Progenitor cell of endocrine pancreas (in vitro differentiated cells): ENCODE measurements at places on chromosomes 4 and X. TPM values are rescaled to one million over a fixed set of nuclear protein-coding genes. Genes with fewer than 3 reads are reported as not detected.

DNA sequence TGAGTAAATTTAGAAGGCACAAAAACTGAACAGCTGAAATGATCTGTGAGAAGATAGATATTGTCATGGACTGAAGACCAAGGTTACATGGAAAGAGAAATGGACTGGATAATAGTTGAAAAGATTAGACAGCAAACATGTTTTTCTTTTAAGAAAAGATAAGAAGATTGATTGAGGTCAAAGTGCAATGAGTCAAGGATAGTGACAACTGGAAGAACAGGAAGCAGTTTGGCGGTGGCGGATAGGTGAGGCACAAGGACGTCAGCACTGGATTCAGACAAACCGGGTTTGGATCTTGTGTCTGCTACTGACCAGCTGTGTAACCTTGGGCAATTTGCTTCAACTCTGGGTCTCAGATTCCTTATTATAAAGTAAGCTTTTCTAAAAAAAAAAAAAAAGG, 2.0 kb upstream of the HPGD start:
- peak overlapping the region; percentile 21 for H3K27ac ChIP-seq
- no peaks in the 10 kb centered on the region for H3K36me3 ChIP-seq
- H3K4me3 ChIP-seq = no peak overlapping the region
- peaks cover 32% of the 10 kb centered on the region for H3K27me3 ChIP-seq
- DNase-seq = no peak
- peaks cover 44% of the 10 kb centered on the region for H3K4me1 ChIP-seq

GRCh38 chr4:21507439-21507838, 441.1 kb downstream of the KCNIP4 start:
- H3K27me3 ChIP-seq = no peaks in the 10 kb centered on the region
- no peak for DNase-seq
- H3K4me3 ChIP-seq = no peak overlapping the region
- no peaks in the 10 kb centered on the region for H3K36me3 ChIP-seq

DNA sequence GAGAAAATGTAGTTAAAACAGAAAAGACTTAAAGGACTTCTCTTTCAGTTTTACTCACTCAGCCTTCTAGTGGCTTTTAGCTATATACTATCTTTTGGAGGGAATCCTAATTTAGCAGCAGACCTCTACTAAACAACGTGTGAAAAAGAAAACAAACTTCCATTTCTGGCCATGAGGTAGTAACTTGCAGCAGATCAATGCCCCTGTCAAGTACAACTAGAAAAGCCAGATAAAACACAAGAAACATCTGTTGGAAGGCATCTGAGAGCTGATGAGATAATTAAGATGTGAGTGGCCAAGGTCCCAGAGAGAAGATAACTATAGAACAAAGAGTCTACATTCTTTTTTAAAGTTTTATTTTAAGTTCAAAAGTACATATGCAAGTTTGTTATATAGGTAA, 101.7 kb downstream of the CORIN start:
- H3K36me3 ChIP-seq = no peaks in the 10 kb centered on the region
- H3K4me1 ChIP-seq = peaks cover 37% of the 10 kb centered on the region
- no peak overlapping the region for H3K27ac ChIP-seq

GRCh38 chr4:145347684-145348083, 134.0 kb upstream of the SMAD1 start:
- no peaks in the 10 kb centered on the region for H3K27me3 ChIP-seq
- no peak overlapping the region for H3K4me3 ChIP-seq
- H3K36me3 ChIP-seq = no peaks in the 10 kb centered on the region
- H3K27ac ChIP-seq = no peak overlapping the region
- no peak for DNase-seq

The TRIM2 gene
- total RNA-seq = 52.5 and 59.6 TPM in 2 replicates

GRCh38 chrX:115591420-115591819, 30.4 kb downstream of the PLS3 start:
- no peak overlapping the region for H3K27ac ChIP-seq
- H3K36me3 ChIP-seq = peaks cover 2% of the 10 kb centered on the region
- H3K27me3 ChIP-seq = no peaks in the 10 kb centered on the region
- H3K4me1 ChIP-seq = peaks cover 22% of the 10 kb centered on the region
- no peak for DNase-seq
- no peak overlapping the region for H3K4me3 ChIP-seq

DNA sequence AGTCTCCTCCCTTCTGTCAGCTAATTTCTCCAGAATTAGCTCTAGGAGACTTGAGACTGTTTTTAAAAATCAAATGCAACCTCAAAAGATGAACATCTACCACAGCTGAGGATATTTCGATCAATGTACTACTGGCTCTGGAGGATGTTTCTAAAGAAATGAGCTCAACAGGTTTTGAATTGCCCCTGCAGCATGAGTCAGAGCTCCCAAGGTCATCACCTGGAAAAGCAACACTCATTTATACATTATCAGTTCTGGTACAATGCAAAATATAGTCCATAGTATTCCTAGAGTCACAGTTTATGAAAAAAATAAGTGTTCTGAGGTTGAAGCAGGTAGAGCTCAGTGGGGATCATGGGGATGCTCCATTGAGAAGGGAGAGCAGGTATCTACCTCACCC, 50.8 kb upstream of the MCF2 start:
- no peaks in the 10 kb centered on the region for H3K27me3 ChIP-seq
- no peak for DNase-seq
- no peaks in the 10 kb centered on the region for H3K4me1 ChIP-seq
- H3K4me3 ChIP-seq = no peak overlapping the region
- peaks cover 32% of the 10 kb centered on the region for H3K36me3 ChIP-seq
- peak overlapping the region; percentile 33 for H3K27ac ChIP-seq

The PROM1 gene
- total RNA-seq = 105 and 121 TPM in 2 replicates

- no peaks in the 10 kb centered on the region for H3K27me3 ChIP-seq
- no peak overlapping the region for H3K4me3 ChIP-seq
- DNase-seq = no peak
These were observed 20.2 kb upstream of the CHRNA9 start for GRCh38 chr4:40314951-40315350.

DNA sequence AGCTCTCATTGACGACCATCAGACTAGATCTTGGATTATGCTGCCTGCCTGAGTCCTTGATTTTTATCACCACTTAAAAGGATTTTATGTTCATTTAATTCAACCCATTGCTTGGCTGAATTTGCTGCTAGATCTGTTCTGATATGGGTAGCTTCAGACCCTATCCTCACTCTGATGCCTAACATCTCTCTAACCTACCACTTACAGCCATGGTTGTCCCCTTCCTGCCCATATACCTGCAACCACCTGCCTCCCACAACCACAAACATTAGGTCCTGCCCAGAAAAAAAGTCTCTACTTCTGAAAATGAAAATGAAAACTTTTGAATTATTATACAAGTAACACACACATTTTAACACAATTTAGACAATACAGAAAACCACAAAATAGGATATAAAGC, 310.8 kb downstream of the HNRNPD start:
- H3K4me1 ChIP-seq = no peaks in the 10 kb centered on the region
- H3K4me3 ChIP-seq = no peak overlapping the region
- H3K36me3 ChIP-seq = no peaks in the 10 kb centered on the region
- H3K27ac ChIP-seq = no peak overlapping the region
- no peaks in the 10 kb centered on the region for H3K27me3 ChIP-seq

- no peaks in the 10 kb centered on the region for H3K27me3 ChIP-seq
- H3K4me3 ChIP-seq = no peak overlapping the region
- no peaks in the 10 kb centered on the region for H3K4me1 ChIP-seq
- no peaks in the 10 kb centered on the region for H3K36me3 ChIP-seq
These were observed 21.7 kb upstream of the MFAP3L start for GRCh38 chr4:170047771-170048354.

DNA sequence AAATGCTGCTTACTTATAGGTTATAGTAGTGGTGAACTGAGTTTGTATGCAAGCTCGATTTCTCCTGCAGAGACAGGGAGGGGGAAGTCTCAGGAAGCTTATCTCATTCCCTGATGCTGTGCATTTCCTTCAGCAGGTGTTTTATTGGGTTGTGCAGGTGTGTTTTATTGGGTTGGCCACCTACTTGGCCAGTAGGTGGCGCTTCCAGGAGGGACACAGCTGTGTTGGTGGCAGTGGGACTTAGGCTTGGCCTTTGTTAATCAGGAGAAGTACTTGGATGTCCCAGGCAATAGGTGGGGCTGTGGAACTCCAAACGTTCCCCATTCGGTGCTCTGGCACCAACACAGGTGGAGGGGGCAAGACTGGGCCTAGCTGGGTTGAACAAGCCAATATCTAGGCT, 196.0 kb upstream of the DCAF8L1 start:
- DNase-seq = no peak
- no peak overlapping the region for H3K27ac ChIP-seq
- no peaks in the 10 kb centered on the region for H3K4me1 ChIP-seq
- no peaks in the 10 kb centered on the region for H3K36me3 ChIP-seq
- no peak overlapping the region for H3K4me3 ChIP-seq
- no peaks in the 10 kb centered on the region for H3K27me3 ChIP-seq

DNA sequence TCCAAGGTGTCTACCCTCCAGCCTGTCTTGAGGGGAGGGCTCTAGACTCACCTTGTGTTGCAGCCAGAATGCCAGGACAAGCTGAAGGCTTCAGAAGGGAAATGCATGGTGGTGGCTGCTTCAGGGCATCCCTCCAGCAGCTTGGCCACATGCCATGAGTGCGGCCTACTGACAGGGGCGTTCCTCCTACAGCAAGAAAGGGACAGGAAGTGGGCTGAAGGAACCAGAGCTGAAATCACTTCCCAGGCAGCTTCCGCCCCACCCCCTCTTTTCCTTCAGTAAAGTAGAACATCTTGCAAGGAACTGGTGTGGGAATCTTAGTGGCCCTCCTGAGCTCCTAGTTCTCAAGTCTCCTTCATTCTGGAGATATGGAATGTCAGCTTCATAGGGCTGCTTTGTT, 167.5 kb upstream of the DGKK start:
- no peaks in the 10 kb centered on the region for H3K27me3 ChIP-seq
- H3K4me1 ChIP-seq = peaks cover 2% of the 10 kb centered on the region
- no peak overlapping the region for H3K4me3 ChIP-seq

The CYP4V2 gene
- 6.0 and 6.2 TPM in 2 replicates for total RNA-seq

The FREM3 gene
- not detected in 2 replicates for total RNA-seq

DNA sequence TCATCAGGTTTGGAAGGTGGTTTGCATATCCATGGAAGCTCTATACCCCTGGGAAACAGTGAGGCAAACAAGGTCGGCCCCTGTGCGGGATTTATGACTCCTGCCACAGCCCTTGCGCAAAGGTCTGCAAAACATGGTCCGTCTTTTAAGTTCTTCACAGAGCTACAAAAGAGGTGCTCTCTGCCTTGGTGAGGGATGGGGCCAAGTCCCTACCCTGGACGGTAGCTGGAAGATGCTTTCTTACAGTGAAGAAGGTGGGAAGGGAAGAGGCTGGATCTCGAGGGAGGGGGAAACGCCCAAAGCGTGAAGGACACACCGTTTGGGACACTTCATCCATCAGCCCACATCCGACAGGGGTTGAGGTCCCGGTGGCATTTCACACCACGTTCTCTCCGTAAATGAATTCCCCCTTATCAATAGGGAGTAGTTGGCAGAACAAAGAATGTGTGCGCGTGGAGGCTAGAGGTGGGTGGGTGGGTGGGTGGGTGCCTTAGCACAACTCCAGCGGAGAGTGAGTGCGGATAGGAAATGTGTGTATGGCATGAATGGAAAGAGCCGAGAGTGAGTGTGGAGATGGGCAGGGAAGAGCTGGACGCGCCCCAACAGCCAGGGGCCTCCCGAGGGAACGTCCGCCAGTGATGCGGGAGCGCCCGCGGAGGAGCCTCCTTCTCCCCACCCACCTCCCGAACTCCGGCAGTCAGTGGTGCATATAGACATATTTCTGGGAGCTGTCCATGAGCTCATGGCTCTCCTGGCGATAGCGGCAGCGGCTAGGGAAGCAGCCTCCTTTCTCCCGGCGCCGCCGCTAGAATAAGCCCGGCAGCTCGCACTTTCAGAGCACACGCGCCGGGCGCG, 68.3 kb downstream of the LARP7 start:
- H3K27me3 ChIP-seq = peaks cover 51% of the 10 kb centered on the region
- H3K4me3 ChIP-seq = peak overlapping the region; percentile 77
- no peak overlapping the region for H3K27ac ChIP-seq
- DNase-seq = peak; percentile 18
- H3K4me1 ChIP-seq = peaks cover 6% of the 10 kb centered on the region
